Activated CD4-positive, CD25-positive, alpha-beta regulatory T cell (primary cell): ENCODE measurements at places on chromosomes 3 and 15.

- no peak for DNase-seq
These were observed 86.9 kb upstream of the UBE3A start for GRCh38 chr15:25525741-25526140.

DNA sequence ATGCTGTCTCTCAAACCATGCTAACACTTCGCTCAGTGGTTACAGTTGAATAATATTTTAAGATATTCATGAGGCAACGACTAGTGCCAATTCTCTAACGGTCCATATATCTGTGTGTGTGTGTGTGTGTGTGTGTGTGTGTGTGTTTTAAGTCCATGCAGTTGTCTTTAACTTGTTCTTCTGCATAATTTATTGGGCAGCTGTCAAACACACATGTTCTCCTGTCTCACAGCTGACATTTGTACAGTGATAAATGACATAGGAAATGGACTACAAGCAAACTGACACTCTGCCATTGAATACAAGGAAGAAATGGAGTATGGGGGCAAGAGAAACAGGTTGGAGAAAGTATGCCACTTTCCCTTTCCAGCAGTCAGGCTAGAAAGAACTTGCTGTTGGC is 172.0 kb downstream of the PDZRN3 start:
- no peak for DNase-seq

GRCh38 chr3:152299249-152299976 is 30.7 kb downstream of the MBNL1 start:
- peak; percentile 3 for DNase-seq

GRCh38 chr3:16060358-16060852 is 114.1 kb upstream of the GALNT15 start:
- DNase-seq, result no peak

GRCh38 chr3:50295553-50296431 is 3.4 kb downstream of the HYAL3 start:
- no peak for DNase-seq

GRCh38 chr15:69782139-69782658 is 315.5 kb downstream of the TLE3 start:
- DNase-seq, result no peak

DNA sequence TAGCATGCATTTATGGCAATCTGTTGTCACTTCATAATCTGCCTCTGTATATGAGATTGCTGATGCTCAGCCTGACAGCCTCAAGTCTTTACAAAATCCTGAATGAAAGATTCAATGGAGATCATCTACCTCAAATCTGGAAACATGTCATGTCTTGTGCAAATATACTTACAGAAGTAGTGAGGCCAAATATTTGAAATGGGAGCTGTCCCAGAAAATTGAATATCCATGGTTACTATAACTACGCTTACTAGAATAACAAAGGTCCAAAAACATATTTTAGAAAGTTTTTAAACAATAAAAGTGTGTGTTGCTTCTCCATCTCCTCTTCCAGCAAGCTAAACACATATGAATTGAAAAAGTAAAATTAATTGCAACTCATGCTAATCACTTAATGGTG is 133.2 kb upstream of the DPH6 start:
- DNase-seq, result no peak

GRCh38 chr15:48806151-48806550 is 4.7 kb downstream of the CEP152 start:
- DNase-seq, result no peak

DNA sequence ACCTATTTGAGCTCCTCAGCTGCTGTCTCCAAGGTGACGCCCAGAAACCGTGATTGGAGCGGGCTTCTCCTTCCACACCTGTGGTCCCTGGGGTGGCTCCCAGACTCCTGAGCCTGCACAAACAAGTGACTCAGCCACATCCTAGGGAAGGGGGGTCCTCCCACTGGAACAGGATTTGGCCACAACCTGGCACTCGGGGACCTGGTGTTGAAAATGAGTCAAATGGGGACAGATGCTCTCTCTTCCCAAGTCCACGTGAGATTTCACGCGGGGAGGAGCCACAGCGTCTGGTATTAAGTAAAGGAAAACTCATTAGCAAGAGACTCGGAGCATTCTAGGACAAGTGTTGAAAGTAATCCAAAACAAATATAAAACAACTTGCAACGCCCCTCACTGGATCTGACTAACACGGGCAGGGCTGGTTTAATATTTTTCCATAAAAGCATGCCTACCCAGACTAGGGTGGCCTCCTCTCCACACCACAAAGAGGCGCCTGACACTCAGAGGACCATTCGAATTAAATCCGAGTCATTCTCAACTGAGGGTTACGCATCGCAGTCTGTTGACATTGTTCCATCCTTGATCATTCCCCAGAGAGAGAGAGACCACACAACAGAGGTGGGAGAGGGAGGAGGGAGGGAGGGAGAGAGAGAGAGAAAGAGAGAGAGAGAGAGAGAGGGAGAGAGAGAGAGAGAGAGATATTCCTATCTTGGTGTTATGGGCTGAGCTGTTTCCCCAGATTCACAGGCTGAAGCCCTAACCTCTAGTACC is 74.4 kb downstream of the MGLL start:
- DNase-seq, result no peak

- DNase-seq, result no peak
These were observed 571 bp downstream of the ACAD9 start for GRCh38 chr3:128879991-128880390.

DNA sequence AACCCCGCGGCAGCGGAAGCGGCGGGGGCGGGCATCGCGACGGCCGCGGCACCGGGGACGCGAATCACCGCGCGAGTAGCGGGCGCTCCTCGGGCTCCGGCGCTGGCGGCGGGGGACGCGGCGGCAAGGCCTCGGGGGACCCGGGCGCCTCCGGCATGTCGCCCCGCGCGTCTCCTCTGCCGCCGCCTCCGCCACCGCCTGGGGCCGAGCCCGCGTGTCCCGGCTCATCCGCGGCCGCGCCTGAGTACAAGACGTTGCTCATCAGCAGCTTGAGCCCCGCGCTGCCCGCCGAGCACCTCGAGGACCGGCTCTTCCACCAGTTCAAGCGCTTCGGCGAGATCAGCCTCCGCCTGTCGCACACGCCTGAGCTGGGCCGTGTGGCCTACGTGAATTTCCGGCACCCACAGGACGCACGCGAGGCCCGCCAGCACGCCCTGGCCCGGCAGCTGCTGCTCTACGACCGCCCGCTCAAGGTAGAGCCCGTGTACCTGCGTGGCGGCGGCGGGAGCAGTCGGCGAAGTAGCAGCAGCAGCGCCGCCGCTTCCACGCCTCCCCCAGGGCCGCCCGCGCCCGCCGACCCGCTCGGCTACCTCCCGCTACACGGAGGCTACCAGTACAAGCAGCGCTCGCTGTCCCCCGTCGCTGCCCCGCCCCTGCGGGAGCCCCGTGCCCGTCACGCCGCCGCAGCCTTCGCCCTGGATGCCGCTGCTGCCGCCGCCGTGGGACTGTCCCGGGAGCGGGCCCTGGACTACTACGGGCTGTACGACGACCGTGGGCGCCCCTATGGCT is 675 bp downstream of the RBM15B start:
- no peak for DNase-seq

DNA sequence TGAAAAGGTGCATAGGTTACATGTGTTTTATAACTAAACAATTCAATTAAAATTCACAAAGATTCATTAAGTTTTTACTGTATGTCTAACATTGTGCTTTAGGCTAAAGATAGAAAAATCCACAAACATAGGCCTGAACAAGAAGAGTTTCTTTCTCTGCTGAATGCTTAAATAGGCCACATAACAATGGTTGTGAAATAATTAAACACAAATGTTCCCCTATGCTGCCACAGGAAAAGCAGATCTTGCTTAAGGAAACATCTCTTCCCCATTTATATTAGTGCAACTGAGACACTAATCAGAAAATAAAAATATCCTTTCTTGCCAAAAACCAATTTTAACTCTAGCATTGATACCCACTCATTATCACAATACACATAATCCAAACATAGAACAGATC is 725.4 kb upstream of the DPPA4 start:
- no peak for DNase-seq

DNA sequence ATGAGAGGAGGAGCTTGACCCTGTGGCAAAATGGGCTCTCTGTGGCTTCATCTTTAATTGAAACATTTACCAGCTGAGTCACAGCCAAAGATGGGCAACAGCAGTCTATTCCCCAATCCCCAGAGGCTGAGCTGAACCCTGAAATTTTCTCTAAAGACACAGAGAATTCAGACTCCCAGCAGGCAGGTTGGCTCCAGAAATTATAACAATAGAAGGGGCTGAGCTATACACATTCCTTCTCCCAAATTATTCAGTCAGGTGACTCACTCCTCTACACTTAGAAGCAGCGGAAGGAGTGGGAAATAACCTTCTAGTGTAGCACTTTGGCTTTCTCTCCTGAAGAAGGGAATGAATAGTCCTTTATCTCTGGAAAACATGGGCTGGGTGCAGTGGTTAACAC is 264.3 kb upstream of the ARHGEF26 start:
- DNase-seq, result no peak

DNA sequence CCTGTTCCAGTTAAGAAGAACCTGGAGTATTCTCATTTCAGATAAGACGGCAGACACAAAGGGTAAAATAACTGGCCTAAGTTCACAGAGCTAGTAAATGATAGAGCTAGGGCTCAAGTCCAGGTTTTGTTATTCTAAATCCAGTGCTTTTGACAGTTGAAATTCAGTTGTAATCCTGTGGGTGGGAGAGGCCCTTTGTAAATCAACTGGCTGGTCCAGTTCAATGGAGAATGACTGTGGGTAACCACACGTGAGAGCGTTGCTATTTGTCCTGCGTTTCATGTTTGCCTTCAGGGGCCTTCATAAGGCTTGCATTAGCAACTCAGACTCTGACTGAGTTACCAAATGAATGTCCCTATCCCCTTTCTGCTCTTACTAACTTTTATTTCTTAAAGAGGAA is 24.2 kb upstream of the CD96 start:
- DNase-seq, result no peak

DNA sequence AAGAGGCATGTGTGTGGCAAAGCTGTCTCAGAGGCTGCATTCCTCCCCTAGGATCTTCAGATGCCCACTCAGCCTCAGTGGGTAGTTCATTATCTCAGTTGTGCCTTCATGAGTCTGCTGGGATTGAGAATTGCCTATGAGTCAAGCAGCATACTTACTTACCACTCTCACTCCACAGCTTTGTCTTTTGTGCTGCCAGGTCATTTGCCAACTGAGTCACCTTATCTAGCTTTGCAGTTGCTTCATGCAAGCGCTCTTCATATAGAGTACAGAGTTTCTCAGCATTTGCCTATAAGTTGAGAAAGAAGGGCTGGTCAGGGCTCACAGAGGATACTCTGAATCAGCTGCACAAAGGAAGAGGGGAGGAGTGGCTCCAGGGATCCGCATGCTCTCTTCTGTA is 89.5 kb downstream of the MYH15 start:
- no peak for DNase-seq

- no peak for DNase-seq
These were observed 32.1 kb upstream of the AP4E1 start for GRCh38 chr15:50876260-50876988.

DNA sequence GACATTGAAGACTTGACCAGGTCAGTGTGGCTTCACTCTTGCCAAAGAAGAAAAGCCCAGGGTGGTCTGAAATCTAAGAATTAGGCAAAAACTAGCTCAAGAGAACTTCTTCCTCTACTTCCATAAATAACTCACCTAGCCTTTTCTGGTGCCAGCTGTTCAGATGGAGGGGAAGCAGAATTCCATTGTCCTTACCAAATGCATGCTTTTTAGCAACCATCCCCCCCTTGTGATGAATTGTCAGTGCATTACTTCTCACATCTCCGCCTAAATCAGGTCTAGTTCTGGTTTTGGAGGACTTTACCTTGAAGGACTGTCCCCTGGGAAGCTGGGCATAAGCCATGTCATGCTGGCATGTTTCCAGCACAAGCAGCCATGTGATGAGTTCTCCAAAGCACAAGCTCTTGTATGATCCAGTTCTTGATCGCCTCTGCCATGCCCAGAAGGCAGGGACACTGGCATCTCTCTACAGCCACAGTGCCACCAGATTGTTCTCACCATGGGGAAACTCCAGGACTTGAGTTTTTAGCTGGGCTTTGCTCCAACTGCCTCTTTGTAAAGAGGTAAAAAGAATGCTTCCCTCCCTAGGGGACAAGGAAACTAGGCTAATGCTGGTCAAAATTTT is 96.4 kb upstream of the IL12A start:
- DNase-seq, result no peak

GRCh38 chr15:58522865-58523264 is 91.1 kb downstream of the LIPC start:
- DNase-seq, result no peak
